ENCODE measurements at places on chromosomes 11 and 22.

DNA sequence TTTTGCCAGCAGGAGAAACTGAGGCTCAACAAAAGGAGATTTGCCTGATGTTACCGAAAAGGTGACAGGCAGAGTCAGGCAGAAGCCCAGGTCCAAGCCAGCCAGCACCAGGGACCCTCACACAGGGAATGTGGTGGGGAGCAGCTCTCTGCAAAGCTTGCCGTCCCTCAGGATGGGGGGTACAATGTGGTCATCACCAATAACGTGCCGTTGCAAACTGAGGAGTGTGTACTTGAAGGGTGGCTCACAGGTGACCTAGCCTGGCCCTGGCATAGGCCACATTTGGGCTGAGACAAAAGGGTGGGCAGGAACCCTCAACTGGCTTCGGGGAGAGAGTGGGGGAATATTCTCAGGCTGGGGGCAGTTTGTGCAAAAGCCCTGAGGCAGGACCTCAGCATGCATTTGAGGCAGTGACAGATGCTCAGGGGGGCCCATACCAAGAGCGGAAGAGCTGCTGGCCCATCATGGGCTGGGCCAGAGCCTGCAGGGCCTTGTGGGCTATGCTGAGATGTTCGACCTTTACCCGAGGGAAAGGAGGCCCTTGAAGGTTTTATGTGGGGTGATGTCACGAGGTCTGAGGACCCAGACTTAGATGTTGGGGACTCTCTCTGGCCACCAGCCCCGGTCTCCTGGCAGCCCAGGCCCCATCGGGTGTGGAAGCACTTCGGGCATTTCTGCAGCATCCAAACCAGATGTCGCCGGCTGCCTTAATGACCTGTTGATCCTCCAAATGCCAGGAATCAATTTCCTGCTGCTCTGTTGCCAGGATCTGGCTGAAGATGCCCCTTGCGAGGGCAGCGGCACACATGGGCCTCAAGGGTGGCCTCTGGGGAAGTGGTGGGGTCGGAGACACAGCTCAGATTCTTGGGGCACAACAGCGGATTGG, 57.4 kb upstream of the SHISAL1 start:
- DNase-seq: no peak

DNA sequence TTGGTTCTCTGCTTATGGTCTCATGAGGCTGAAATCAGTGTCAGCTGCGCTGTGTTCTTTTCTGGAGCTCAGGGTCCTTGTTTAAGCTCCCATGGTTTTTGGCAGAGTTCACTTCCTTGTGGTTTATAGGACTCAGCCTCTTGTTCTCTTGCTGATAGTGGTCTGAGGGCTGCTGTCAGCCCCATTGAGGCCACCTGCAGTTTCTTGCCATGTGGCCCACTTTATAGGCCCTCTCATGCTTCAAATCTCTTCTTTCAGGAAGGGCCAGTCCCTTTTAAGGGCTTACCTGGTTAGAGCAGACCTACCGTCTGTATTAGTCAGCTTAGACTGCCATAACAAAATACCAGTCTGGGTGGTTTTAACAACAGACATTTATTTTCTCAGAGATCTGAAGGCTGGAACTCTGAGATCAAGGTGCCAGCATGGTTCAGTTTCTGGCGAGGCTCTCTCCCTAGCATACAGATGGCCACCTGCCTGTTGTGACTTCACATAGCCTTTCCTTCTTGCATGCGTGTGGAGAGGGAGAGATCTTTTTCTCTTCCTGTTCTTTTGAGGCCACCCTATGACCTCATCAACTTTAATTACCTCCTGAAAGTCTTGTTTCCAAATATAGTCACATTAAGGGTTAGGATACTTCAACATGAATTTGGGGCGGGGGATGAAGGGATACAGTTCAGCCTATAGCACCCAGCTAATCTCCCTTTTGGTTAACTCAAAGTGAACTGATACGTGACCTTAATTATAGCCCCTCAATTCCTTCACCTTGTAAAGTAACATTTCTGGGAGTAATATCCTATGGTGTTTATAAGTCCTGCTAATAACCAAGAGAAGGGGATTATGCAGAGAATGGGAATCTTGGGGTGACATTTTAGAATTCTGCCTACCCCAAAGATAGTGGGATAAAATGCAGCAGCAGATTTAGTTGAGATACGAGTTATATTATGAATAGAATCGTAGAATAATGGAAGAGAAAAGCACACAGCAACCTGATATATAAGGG, 131.8 kb downstream of the UVRAG start:
- no peak for DNase-seq

DNA sequence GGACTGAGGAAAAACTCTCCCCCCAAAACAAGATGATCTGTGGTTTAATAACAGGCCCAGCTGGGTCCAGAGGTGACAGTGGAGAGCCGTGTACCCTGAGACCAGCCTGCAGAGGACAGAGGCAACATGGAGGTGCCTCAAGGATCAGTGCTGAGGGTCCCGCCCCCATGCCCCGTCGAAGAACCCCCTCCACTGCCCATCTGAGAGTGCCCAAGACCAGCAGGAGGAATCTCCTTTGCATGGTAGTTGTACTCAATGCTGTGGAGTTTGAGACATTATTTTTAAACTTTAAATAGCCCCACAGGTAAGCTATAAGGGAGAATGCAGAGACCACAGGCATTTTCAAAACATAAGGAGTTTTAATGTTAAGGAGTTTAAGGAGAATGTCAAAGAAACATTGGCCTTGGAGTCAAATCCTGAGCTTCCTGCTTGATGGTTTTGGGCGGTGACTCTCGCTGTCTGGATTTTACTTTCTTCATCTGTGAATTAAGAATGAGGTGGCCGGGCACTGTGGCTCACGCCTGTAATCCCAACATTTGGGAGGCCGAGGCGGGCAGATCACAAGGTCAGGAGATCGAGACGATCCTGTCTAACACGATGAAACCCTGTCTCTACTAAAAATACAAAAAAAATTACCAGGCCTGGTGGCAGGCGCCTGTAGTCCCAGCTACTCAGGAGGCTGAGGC, 6.8 kb downstream of the APOL1 start:
- no peak for DNase-seq

DNA sequence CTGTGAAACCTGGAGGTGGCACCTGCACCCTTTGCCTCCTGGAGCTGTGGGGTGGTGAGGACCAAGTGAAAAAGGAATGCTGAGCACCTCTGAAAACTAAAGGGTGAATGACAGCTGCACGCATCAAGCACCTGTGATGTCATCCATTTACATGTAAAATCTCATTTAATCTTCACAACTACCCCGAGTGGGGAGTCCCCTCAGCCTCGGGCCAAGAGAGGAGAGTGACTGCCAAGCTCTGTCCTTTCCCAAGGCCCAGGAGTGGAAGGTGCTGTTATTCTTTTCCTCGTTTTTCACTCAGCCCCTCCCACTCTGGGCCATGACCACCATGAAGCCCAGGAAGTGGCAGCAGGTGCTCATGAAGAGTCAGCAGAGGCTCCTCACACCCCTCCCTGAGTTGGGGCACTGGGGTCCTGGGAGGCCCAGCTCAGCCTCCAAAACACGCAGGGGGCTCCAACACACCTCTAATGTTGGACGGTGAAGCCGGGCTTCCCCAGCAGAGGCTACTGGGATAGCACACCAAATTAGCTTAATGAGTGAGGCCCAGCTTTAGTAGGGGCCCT, 35.7 kb downstream of the NECTIN1 start:
- no peak for DNase-seq

- DNase-seq: no peak
These were observed 25.0 kb downstream of the CYB5R2 start for GRCh38 chr11:7648264-7648663.

- no peak for DNase-seq
These were observed 669 bp upstream of the TIGD3 start for GRCh38 chr11:65353900-65354264.

All from HEK293T (cell line).